NCI-H345 (cell line): ENCODE measurements at places on chromosomes 13 and 19.

- DNase-seq: no peak
These were observed 33.9 kb downstream of the CAB39L start for GRCh38 chr13:49410006-49410405.

DNA sequence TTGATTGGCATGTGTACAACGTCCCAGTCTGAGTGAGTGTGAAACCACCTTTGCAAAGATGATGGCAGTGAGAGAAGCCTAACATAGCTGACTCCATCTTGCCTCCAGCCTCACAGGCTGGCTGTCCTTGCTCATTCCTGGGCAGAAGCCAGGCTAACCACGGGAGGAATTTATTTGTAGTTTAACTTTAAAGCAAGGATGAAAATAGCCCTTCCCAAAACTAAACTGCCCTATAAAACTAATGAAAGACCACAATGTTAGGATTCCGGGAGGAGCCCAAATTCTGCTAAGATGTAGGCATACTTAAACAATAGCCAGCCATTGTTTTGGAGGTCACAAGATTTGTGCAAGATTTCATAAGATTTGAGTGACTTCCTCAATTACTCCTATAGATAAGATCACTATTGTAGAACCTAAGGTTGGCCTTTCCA, 96.6 kb upstream of the LSM14A start:
- no peak for DNase-seq

DNA sequence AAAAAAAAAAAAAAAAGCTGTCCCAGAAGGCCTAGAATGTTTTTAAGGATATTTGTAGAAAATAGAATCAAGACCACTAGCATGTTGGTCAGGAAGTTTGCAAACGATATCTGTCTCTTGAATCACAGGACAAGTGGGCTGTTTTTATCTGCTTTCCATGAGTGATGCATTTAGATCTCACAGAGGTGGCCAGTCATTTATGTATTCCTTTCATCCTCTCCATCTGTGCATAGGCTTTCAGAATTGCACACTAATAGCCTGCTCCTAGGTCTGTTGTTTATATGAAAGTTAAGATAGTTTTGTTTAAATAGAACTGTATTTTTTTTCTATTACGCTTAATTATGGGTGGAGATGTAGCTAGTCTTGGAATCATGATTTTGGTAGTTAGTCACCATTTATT, 289.5 kb downstream of the SHISA2 start:
- DNase-seq: no peak

DNA sequence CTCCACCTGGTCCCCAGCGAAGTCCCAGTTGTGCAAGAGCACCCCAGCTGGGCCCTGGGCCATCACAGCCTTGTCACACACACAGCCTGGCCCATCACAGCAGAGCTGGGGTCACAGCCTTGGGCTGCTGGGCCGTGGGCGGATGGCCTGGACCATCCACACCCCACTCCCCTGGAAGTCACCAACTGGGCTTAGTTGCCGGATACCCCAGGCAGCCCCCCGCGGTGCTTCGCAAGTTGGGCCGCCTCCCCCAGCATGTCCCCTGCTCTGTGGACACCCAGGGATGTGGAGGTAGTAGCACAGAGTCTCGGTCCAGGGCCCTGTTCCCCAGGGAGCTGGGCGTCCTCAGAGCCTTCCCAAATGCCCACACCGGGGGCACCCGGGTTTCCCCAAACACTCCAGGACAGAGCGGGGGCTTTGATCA, 4.5 kb upstream of the ZNF554 start:
- DNase-seq: no peak

DNA sequence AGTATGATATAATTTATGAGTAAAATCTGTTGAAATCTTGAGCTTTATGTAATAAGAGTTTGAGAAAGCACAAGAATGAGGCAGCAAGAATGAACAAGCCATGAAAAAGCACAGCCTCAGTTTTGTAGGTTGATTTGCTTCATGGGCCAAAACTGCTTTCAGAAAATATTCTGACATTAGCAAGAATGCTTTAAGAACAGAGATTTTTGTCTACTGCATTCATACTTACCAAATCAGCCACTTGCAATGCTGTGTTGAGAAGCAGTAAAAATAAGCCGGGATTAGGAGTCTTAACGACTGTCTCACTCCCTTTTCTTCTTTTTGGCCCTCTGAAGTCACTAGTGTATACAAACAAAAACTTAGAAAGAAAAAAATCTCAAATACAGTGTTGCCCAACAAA, 114.5 kb downstream of the POSTN start:
- DNase-seq: no peak

DNA sequence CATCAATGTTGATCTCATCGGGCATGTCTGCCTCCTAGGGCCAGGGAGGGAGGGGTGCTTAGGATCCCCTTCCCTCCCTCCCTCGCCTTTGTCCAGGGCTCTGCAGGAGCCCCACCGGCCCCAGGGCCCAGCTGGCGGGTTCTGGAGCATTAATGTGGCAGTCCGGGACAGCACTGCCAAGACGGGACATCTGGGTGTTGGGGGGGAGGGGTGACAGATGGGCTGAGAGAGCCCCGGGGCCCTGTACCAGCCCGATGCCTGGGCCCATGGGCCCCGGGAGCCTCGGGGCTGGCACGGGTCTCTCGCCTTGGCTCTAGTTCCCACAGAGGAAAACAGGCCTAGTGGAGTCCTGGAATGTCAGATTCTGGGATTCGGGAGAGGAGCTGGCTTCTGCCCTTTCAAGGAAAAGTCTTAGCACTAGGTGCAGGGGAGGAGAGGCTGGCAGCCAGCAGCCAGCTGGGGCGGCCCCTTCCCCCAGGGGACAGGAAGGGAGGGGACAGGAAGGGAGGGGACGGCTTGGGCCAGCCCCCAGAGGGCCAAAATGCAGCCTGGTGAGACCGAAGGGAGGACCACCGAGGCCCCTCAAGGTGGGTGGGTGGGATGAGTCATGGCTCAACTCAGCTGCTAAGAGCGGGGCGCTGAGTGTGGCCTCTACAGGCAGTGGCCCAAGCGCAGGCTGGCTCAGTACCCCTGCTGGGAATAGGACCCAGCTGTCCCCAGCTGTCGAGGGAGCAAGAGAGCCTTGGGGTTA, 3.1 kb downstream of the PPP1R14A start:
- no peak for DNase-seq

- DNase-seq: no peak
These were observed 280.8 kb downstream of the ABCC4 start for GRCh38 chr13:95020298-95020987.

- no peak for DNase-seq
These were observed 16.9 kb downstream of the SLC25A30 start for GRCh38 chr13:45401314-45401713.

- no peak for DNase-seq
These were observed 18.5 kb upstream of the ABCC4 start for GRCh38 chr13:95319551-95320274.

DNA sequence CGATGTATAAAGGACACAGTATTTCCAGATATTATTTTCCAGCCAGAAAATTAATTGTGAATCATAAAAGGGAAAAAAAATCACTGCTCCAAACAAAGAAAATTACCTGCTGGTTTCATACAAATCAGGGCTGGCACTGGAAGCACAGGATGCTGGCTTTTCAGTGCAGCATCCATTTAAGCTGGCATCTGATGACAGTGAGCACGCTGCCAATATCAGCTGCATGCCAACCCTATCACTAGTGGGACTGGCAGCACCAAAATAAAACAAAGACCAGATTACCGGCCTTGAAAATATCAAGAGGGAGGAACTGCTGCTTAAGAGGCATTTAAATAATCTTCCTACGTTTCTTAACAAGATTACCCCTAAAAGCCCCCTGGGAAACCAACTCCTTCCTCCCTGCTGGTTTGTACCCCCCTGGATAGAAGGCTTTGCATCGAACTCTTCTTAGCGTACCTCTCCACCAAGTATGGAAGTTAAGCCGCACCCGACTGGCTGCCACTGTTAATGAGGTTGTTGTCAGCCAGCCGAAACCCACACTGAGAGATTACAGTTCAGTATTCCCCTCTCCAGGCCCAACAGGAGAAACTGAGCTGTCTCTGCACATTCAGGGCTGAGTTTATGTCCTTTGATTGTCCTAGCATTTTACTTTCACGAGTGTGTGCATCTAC, 257.8 kb downstream of the EFNB2 start:
- no peak for DNase-seq

DNA sequence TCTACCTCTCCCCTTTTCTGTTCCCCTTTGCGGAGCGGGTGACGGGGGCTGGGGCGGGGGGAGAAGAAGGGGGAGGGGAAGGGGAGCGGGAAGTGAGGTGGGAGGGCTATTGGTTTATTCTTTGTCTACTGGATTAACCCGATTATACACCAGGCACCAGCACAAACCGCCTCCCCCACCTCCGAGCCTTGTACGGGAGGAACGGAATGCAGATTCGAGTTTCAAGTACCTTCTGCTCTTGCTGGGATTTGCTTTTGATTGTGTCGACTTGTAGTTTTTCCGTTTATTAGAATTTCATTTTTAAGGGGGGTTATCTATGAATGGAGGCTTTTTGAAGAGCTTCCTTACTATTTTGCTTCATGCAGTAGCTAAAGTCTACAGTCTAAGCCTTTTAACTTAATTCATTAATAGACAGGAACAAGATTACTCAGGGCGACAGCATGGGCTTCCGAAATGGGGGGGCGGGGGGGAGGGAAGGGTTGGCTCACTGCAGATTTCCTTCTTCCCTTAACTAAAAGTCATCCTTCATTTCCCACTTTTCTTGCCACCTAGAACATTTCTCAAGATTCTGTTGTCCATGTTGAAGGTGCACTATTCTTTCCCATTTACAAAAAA, 937 bp upstream of the SPRY2 start:
- peak; percentile 25 for DNase-seq

GRCh38 chr13:108185223-108185622, 30.1 kb downstream of the LIG4 start:
- DNase-seq: no peak

DNA sequence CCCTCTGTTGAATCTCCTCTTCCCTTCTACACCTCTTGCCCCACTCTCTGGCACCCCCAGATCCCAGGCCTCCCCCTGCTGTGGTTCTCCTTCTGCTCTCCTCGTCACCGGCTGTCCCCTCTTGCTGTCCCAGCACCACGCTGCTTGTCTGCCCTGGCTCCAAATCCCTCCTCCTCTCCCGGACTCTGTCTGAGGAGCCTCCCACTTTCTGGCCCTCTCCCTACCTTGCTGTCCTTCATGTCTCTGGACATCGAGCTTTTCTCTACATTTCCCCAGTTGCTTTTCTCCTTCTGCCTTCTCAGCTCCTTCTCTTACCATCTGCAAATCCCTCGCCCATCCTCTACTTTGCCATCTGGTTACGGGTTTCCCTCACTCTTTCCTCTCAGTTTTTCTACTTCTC, 1.2 kb downstream of the ZNF347 start:
- no peak for DNase-seq

- DNase-seq: no peak
These were observed 15.9 kb upstream of the KCTD15 start for GRCh38 chr19:33780746-33781145.

- DNase-seq: no peak
These were observed 21.7 kb downstream of the VSTM2B start for GRCh38 chr19:29547361-29547960.

DNA sequence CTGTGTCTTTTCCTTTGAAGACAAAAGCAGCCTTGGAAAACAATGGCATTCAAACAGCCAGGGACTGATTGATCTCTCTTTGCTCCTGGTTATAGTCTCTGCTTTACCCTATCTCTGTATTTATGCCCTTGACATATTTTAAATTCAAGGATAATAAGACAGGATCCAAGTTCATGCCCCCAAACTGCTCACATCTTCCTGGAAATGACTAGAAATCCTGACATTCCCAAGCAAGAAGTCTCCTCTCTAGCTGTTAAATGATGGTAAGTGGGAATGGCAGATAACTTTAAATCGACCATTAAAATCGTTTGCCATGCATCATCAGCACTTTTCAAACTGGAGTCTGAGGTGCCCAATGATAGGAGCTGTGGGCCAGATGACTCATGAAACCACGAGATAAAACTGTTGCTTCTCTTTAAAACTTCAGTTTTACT, 435.6 kb downstream of the FOXO1 start:
- no peak for DNase-seq

GRCh38 chr13:84864341-84864740, 934.9 kb downstream of the SLITRK6 start:
- no peak for DNase-seq

- DNase-seq: no peak
These were observed 1049.3 kb downstream of the PCDH9 start for GRCh38 chr13:66180836-66181235.

GRCh38 chr19:13401388-13401787, 104.9 kb downstream of the CACNA1A start:
- DNase-seq: no peak

DNA sequence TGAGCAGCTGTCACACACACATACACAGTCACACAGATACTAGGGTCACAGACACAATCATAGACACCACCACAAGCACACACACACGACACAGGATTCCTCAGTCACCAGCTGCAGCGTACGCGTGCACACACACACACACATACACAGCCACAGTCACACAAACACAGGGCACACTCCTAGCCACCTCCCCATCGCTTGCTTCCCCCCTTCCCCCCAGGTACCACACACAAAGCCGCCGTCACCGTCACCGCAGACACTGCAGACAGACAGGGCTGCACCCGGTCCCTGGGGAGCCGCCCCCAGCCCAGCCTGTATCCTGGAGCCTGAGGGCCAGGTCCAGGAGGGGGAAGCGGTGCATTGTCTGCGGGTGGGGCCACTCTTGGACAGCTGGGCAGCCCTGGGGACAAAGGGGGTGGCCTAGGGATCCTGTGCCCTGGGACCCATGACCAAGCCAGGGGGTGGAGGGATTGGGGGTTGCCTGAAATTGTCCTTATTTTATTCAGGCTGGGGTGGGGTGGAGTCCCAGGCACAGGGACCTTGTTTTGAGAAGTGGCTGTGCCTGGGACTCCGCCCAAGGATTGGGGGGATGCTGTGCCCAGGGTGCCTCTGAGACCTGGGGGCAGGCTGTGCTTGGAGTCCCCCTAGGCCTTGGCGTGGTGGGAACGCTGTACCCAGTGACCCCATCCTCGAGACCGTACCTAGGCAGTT, 957 bp downstream of the NUMBL start:
- peak; percentile 52 for DNase-seq

GRCh38 chr19:976476-976875, 7.7 kb upstream of the WDR18 start:
- DNase-seq: no peak

DNA sequence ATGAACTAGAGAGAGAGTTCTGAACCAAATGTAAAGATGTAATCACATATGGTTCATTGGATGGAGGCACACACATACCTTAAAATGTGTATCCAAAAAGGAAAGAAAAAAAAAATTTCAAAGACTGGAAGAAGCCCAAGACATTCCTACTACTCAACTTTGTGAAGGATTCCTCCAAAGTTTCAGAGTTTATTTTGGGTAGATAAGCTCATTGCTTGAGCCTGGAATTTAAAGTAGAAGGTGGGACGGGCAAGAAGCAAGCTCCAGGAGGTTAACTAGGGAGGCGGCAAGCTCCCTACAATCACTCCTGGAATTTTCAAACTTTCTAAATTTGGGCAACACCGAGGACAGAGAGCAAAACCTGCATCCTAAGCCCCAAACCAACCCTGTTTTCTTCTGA, 1.9 kb downstream of the TSHZ3 start:
- DNase-seq: no peak

GRCh38 chr13:24167666-24168391, 7.3 kb downstream of the SPATA13 start:
- DNase-seq: no peak

GRCh38 chr13:24454056-24454455, 58.5 kb downstream of the PARP4 start:
- no peak for DNase-seq
